ENCODE measurements at places on chromosomes 4 and X.

- DNase-seq, result no peak
Measured at GRCh38 chrX:144918936-144919335, 328.4 kb upstream of the SPANXN1 start.

DNA sequence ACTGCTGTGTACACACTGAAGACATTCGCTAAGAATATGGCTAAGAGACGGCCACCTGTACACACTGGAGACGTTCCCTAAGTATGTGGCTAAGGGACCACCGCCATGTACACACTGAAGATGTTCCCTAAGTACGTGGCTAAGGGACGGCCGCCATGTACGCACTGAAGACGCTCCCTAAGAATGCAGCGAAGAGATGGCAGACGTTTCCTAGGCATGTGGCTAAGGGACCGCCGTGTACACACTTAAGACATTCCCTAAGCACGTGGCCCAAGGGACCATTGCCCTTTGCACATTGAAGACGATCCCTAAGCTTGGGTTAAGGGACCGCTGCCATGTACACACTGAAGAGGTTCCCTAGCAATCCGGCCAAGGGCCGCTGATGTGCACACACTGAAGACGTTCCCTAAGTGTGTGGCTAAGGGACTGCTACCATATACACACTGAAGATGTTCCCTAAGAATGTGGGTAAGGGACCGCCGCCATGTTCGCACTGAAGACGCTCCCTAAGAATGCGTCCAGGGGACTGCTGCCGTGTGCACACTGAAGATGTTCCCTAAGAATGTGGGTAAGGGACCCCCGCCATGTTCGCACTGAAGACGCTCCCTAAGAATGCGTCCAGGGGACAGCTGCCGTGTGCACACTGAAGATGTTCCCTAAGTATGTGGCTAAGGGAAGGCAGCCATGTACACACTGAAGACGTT, 36.7 kb downstream of the DHRSX start:
- no peak for DNase-seq

DNA sequence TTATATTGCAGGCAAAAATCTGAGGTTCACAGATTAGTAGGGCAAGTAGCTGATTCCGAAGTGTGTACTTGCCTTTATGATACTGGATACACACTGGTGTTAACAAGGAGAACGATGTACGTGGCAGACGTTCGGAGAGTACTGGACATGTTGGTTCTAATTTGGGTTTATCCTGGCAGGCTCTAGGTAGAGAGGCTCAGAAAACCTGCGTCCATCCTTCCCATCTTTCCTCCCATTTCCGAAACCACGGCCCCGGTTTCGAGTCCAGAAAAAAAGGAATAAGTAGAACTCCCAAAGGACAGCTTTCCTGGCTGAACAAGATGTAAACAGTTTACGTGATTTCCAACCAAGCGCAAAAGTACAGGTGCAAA, 351 bp upstream of the SLC30A9 start:
- no peak for DNase-seq

- no peak for DNase-seq
Measured at GRCh38 chr4:54228056-54228527, 1.0 kb upstream of the PDGFRA start.

DNA sequence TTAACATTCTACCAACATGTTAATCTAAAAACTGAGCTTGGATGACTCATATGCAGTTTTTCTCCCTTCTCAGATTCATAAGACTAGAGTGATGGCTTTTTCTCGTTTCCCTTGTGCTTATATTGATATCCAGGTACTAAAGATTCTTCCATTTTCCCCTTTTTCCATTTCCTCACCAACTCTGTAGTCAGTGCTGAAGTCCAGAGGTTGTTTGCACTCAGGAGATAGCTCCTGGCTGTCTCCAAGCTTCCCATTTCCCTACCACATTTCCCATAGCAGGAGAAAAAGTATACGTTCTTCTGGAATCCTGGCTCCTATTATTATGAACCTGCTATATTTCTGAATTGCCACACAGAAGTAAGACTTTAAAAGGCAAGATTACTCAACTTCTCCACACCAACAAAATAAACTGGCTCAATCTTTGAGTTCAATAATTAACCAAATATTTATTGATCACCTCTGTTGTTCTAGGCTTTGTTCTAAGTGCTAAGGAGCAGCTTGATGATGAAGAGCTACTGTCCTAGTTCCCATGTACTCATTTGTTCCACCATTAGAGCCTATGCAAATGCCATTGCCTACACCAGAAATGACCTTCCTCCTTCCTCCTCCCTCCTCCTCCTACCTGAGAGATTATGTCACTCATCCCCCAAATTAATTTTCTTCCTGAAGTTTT, 454.4 kb upstream of the RPS6KA3 start:
- no peak for DNase-seq

DNA sequence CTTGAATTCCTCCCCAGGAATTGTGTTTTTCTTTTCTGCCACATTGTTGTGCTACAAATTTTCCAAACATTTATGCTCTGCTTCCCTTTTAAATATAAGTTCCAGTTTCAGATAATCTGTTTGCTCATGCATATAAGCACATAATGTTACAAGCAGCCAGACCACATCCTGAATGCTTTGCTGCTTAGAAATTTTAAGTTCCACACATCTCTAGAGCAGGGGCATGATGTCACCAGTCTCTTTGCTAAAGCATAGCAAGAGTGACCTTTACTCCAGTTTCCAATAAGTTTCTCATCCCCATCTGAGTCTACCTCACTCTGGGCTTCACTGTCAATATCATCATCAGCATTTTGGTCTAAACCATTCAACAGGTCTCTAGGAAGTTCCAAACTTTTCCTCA, 932.5 kb downstream of the SH3BGRL start:
- DNase-seq, result no peak

GRCh38 chr4:55625835-55626234, 10.3 kb downstream of the NMU start:
- no peak for DNase-seq

GRCh38 chrX:4379071-4379470, 665.6 kb upstream of the PRKX start:
- DNase-seq, result no peak

- no peak for DNase-seq
Measured at GRCh38 chrX:118221733-118222132, 105.1 kb upstream of the KLHL13 start.

Data from iPS DF 19.7 (cell line).